ENCODE measurements at places on chromosomes 4 and X. TPM values are rescaled to one million over a fixed set of nuclear protein-coding genes. Genes with fewer than 3 reads are reported as not detected.

The MAP9 gene
- 14.0 TPM for total RNA-seq

The FOXO4 gene
- 9.3 TPM for total RNA-seq

The LSM6 gene
- 14.1 TPM for total RNA-seq

The CLDN24 gene
- total RNA-seq, result not detected

The MAGEC1 gene
- total RNA-seq, result not detected

The IRS4 gene
- not detected for total RNA-seq

The SOWAHD gene
- 0.23 TPM for total RNA-seq

The BEX3 gene
- 196 TPM for total RNA-seq

The ATXN3L gene
- not detected for total RNA-seq

The CFAP99 gene
- total RNA-seq, result not detected

The TMPRSS11B gene
- not detected for total RNA-seq

GRCh38 chr4:22616516-22616915 lies 76.2 kb upstream of the GBA3 start:
- no peaks in the 10 kb centered on the region for H3K27me3 ChIP-seq
- H3K4me1 ChIP-seq, result no peaks in the 10 kb centered on the region
- DNase-seq, result no peak
- no peak overlapping the region for H3K4me3 ChIP-seq

DNA sequence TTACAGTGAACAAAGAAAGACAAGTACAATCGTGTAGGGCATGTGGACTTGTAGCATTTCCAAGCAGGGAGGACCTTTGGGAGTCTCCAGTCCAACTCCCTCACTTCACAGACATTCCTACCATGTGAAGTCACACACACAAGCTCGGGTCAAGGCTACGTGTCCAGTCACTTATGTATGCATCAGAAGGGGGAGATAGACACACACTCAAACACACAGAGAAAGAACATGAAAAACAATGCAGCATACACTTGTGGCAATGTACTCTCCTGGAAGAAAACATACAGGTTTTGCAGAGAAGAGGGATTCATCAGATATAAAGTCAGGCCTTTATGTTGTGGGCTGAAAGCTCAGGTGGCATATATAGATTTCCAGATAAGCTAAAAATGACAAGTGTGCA lies 136.1 kb upstream of the MID1 start:
- peak overlapping the region; percentile 64 for H3K27ac ChIP-seq
- no peaks in the 10 kb centered on the region for H3K27me3 ChIP-seq
- no peak overlapping the region for H3K4me3 ChIP-seq

GRCh38 chr4:14810121-14810520 lies 192.2 kb upstream of the CPEB2 start:
- H3K27ac ChIP-seq, result no peak overlapping the region
- H3K4me3 ChIP-seq, result no peak overlapping the region
- H3K4me1 ChIP-seq, result no peaks in the 10 kb centered on the region
- peaks cover 1% of the 10 kb centered on the region for H3K36me3 ChIP-seq

DNA sequence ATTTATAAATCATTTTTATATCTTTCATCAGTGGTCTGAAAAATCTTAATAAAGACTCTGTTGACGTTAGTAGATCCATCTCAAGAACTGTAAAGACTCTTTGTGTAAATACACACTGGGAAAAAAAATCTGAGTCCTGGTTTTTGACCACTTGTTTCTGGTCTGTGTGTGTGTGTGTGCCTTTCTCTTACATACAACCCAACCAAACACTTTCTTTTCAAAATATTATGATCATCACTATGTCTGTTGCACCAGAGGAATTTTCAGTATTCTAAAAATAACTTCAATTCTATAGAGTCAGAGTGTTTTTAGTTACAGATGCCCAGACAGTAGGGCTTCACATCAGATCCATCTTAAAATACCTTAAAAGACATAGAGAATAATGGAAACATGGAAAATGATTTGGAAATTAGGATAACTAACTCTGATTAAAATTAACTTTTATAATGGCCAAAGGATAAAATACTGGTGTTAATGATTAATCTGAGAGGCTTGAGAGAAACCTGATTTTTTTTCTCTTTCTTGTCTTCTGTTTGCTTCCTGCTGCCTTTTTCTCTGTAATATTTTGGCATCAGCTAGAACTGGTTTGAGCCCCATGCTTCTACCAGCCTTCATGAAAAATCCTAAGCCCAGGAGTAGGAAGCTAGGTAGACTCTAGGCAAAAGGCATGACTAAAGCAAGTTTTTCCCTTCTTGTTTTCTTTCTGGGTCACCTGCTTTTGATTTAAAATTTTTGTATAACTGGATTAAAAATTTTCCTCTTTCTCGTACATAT lies 99.7 kb downstream of the ATXN3L start:
- peak overlapping the region; percentile 89 for H3K27ac ChIP-seq
- no peak overlapping the region for H3K4me3 ChIP-seq
- H3K27me3 ChIP-seq, result no peaks in the 10 kb centered on the region
- H3K36me3 ChIP-seq, result no peaks in the 10 kb centered on the region

GRCh38 chrX:70476166-70476933 lies 31.7 kb downstream of the DLG3 start:
- no peaks in the 10 kb centered on the region for H3K27me3 ChIP-seq
- no peak for DNase-seq
- peaks cover 47% of the 10 kb centered on the region for H3K4me1 ChIP-seq
- H3K36me3 ChIP-seq, result no peaks in the 10 kb centered on the region

DNA sequence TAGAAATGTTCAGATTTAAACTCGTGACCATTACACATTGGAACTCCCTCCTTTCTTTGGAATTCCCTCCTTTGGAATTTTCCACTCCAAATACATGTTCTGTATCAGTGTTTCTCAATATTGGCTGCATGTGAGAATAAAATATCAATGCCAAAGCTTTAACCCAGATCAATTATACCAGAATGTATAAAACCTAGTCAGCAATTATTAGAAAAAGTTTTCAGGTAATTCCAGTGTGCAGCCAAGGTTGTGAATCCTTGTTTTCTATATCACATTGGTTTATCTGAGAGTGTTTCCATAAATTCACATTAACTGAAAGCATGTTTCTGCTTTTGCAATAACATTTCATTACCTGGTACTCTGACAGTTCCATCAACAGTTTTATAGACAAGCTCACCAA lies 394.3 kb downstream of the MAPK10 start:
- no peak overlapping the region for H3K27ac ChIP-seq
- no peaks in the 10 kb centered on the region for H3K36me3 ChIP-seq
- no peak for DNase-seq
- H3K4me3 ChIP-seq, result no peak overlapping the region
- peaks cover 41% of the 10 kb centered on the region for H3K4me1 ChIP-seq

DNA sequence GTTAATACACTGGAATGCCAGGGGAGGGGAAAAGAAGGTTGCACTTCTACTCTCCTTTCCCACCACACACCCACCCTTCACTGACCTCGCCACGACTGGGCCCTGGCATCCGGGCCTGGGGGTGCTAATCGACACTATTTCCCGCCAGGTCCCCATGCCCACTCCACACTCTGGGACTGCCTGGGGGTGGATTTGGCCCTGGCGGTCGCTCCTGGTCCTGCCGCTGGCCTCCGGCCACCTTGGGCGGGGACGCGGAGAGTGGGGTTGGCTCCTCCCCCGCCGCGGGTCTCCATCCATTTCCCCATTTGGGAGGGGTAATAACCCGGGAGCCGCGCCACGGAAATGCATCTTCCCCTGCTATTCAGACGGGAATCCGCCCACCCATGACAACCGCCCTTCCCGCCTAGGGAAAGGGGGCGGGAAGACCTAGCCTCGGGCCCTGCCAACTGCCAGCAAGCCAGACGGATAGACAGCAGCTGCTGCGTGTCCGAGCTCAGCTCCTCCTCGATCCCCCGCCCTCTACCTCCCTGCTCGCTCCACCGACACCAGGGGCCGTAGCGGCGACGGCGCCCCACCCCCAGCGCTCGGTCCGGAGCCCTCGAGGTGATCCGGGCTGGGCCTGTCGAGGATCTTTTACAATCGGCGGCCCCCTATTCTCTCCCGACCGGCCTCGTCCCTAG lies 78.1 kb downstream of the RLIM start:
- H3K36me3 ChIP-seq, result peaks cover 5% of the 10 kb centered on the region
- H3K27me3 ChIP-seq, result no peaks in the 10 kb centered on the region
- peak overlapping the region; percentile 95 for H3K27ac ChIP-seq
- peaks cover 19% of the 10 kb centered on the region for H3K4me1 ChIP-seq
- peak overlapping the region; percentile 73 for H3K4me3 ChIP-seq
- DNase-seq, result peak; percentile 94

- no peak overlapping the region for H3K27ac ChIP-seq
- peaks cover 51% of the 10 kb centered on the region for H3K27me3 ChIP-seq
- H3K4me3 ChIP-seq, result no peak overlapping the region
- no peaks in the 10 kb centered on the region for H3K36me3 ChIP-seq
- no peaks in the 10 kb centered on the region for H3K4me1 ChIP-seq
These were observed 600 bp downstream of the POU3F4 start for GRCh38 chrX:83508526-83509253.

DNA sequence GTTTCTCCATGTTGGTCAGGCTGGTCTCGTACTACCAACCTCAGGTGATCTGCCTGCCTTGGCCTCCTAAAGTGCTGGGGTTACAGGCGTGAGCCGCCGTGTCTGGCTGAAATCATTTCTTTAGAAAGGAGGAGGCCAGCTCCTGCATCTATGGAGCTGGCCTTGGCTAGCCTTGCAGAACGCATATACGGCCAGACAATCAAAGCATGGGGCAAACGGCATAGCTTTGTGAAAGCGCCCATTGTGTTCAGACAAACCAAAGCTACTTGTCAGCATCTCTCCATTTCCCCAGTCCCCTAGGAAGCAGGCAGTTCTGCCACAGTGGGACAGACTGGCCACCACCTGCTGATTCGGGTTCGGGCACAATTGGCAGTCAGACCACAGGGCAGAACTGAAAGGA lies 48.9 kb upstream of the IQSEC2 start:
- no peak overlapping the region for H3K27ac ChIP-seq
- peaks cover 23% of the 10 kb centered on the region for H3K27me3 ChIP-seq
- no peak for DNase-seq
- H3K4me3 ChIP-seq, result no peak overlapping the region

- no peak for DNase-seq
- no peak overlapping the region for H3K4me3 ChIP-seq
- no peaks in the 10 kb centered on the region for H3K4me1 ChIP-seq
- H3K36me3 ChIP-seq, result peaks cover 3% of the 10 kb centered on the region
These were observed 11.8 kb downstream of the AASDH start for GRCh38 chr4:56375458-56375857.

DNA sequence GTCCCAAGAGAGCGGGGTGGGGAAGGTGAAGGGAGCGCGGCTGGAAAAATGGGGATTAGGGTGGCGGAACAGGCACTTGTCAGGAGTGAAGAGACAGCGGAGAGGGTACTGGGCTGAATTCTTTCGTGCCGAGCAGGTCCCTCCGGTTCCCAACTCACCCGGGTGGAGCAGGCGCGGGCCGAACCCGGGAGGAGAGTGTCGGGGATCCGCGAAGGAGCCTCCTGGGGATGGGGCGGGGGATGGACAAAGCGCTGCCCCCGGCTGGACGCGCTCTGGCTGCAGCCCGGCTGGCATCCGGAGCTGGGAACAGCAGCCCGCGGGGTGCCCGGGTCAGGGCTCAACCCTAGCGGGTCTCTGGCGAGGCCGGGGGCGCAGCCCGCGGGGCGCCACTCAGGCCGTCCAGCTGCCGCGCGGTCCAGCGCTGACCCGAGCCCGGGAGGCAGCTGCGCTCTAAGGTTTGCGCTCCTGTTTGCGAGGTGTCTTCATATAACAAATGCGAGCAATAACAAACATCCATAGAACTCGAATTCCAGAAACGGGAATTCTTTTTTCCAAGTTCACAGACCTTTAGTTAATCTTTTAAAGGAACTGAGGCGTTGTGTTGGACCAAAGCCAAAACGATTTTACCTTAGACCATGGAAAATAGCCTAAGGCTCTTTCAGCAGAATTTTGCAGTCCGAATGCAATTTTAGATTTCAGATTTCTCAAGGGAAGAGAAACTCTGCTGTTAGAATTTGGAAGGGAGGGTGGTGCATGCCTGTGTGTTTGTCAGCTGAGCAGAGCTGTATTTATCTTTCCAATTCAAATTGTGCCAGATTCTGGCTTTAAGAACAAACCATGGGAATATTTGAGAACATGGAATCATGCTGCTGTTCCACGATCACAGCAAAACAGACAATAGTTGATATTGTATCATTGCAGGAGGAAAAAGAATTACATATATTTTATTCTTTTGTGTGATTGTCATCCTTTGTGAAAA lies 744 bp downstream of the NPY5R start:
- H3K27me3 ChIP-seq, result peaks cover 48% of the 10 kb centered on the region
- no peak overlapping the region for H3K27ac ChIP-seq
- peak overlapping the region; percentile 46 for H3K4me3 ChIP-seq
- peaks cover 7% of the 10 kb centered on the region for H3K4me1 ChIP-seq
- DNase-seq, result peak; percentile 82

DNA sequence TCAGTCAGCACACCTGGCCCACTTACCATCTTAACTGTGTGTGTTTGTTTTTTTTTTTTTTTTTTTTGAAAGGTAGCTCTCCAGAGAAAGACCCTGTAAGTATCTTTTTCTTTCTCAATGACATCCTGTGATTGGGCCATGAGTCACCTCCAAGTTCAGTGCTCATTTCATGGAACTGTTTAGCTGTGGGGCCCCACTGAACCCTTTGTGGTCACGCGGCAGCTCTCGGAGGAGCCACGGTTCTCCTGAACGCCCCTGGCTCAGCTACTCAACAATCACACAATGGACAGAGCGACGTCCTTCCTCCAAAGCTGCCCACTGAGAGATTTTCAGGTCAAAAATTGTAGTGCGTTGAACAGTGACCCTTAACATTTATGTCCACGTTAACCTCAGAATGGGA lies 14.2 kb upstream of the IL3RA start:
- H3K4me3 ChIP-seq, result no peak overlapping the region
- no peak overlapping the region for H3K27ac ChIP-seq
- H3K27me3 ChIP-seq, result peaks cover 2% of the 10 kb centered on the region
- DNase-seq, result no peak

DNA sequence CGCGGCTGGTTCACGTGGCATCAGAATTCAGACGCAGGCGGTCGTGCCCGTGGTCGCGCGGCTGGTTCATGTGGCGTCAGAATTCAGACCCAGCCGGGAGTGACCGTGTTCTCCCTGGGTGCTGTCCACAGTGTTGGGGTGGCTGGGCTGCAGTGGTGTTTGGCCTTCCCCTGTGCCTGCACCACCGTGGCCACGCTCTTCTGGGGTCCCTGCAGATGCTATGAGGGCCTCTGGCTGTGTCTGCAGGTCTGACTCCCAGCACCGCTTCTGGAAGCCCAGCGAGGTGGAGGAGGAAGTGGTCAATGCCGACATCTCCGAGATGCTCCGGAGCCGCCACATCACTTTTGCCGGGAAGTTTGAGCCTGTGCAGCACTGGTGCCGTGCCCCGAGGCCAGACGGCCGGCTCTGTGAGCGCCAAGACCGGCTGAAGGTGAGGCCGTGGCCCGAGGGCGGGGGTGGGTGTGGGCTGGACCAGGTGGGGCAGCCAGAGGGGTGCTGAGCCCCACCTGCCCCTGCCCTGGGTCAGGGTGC lies 26.4 kb downstream of the NKX1-1 start:
- peaks cover 4% of the 10 kb centered on the region for H3K36me3 ChIP-seq
- no peak overlapping the region for H3K4me3 ChIP-seq
- no peak overlapping the region for H3K27ac ChIP-seq

- H3K4me3 ChIP-seq, result no peak overlapping the region
These were observed 856.3 kb downstream of the RPA4 start for GRCh38 chrX:97740044-97740443.

GRCh38 chrX:63658920-63659319 lies 126.1 kb downstream of the ARHGEF9 start:
- peaks cover 41% of the 10 kb centered on the region for H3K4me1 ChIP-seq
- H3K27me3 ChIP-seq, result no peaks in the 10 kb centered on the region
- H3K36me3 ChIP-seq, result peaks cover 4% of the 10 kb centered on the region
- no peak overlapping the region for H3K4me3 ChIP-seq
- no peak for DNase-seq
- H3K27ac ChIP-seq, result peak overlapping the region; percentile 76

GRCh38 chrX:136447308-136447707 lies 40.4 kb upstream of the BRS3 start:
- no peak overlapping the region for H3K27ac ChIP-seq
- DNase-seq, result no peak
- H3K4me3 ChIP-seq, result no peak overlapping the region
- H3K27me3 ChIP-seq, result no peaks in the 10 kb centered on the region
- no peaks in the 10 kb centered on the region for H3K4me1 ChIP-seq
- H3K36me3 ChIP-seq, result no peaks in the 10 kb centered on the region

Measured in chondrocyte (in vitro differentiated cells).